ENCODE measurements at places on chromosomes 6 and 20. TPM values are rescaled to one million over a fixed set of nuclear protein-coding genes. Genes with fewer than 3 reads are reported as not detected.

Gene SMIM8
- total RNA-seq, result 16.4 TPM

Gene XKR7
- not detected for total RNA-seq

Gene GNAS-AS1
- total RNA-seq, result 1.9 TPM

- no peaks in the 10 kb centered on the region for H3K36me3 ChIP-seq
- no peak overlapping the region for H3K27ac ChIP-seq
- no peak for DNase-seq
- H3K27me3 ChIP-seq, result no peaks in the 10 kb centered on the region
Observed at GRCh38 chr6:15747354-15747883, 84.6 kb upstream of the DTNBP1 start.

DNA sequence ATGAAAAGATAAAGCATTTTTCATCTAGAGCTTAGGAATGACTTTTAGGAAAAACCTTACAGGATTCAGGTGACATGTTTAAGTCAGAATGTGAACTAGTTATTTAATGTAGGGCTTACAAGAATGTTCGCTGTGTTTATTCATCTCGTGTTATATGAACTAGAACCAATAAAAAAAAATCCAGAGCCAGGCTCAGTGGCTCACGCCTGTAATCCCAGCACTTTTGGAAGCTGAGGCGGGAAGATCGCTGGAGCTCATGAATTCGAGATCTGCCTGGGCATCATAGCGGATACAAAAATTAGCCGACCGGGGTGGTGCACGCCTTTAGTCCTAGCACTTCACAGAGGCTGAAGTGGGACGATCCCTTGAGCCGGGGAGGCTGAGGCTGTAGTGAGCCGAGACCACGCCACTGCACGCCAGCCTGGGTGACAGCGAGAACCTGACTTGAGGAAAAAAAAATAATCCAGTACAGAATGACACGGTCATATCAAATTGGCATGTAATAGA, 46.3 kb downstream of the OR2B2 start:
- peaks cover 12% of the 10 kb centered on the region for H3K4me1 ChIP-seq
- H3K36me3 ChIP-seq, result no peaks in the 10 kb centered on the region
- H3K4me3 ChIP-seq, result no peak overlapping the region
- no peak overlapping the region for H3K27ac ChIP-seq

DNA sequence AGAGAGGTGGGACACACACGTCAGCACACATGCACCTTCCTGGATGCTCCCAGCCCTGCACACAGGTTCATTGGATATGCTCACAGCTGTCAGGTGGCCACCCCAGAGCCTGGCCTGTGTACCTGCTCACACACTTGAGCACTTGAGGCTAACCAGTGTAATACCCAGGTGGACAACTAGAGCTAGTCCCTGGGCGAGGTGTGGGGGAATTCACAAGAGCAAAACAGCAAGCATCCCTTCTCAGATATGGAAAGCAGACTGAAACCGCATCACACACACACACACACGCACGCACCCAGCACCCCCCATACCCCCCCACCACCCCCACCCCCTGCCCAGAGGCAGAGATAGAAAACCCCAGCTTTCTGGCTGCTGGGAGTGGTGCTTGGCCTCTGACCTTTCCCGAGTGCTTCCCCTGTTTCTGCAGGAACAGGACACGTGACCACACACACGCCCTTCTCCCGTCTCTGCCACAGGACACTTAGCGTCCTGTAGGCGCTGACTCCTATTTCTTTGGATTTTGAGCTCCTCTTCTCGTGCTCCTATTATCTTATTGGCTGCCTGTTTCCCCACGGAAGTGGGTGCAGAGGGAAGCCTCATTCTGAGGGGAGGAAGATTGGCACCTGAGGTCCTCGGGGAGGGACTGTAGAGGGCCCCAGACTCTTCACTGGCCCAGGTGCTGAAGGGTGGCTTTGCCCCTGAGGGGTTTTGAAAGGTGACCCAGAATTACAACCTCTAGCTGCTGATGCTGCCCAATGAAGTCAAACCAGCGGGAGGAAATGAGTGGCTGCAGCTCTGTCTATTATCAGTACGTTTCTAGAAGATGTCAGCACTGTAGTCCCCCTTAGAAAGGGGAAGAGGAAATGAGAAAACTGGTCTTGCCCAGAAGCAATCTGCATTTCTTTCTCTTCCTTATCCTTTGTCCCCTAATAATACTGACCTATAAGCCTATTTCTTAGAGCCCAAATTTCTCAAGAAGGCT, 65.8 kb downstream of the SYTL3 start:
- H3K36me3 ChIP-seq, result no peaks in the 10 kb centered on the region
- peak; percentile 63 for DNase-seq
- H3K27me3 ChIP-seq, result no peaks in the 10 kb centered on the region
- no peak overlapping the region for H3K4me3 ChIP-seq

- no peak for DNase-seq
- H3K27me3 ChIP-seq, result no peaks in the 10 kb centered on the region
- peaks cover 4% of the 10 kb centered on the region for H3K4me1 ChIP-seq
- no peaks in the 10 kb centered on the region for H3K36me3 ChIP-seq
Observed at GRCh38 chr6:88561034-88561953, 395.1 kb upstream of the CNR1 start.

- no peaks in the 10 kb centered on the region for H3K4me1 ChIP-seq
- no peak overlapping the region for H3K4me3 ChIP-seq
- no peaks in the 10 kb centered on the region for H3K36me3 ChIP-seq
- no peaks in the 10 kb centered on the region for H3K27me3 ChIP-seq
- no peak for DNase-seq
Observed at GRCh38 chr20:55656231-55656775, 349.0 kb downstream of the CBLN4 start.

- H3K36me3 ChIP-seq, result no peaks in the 10 kb centered on the region
- H3K27me3 ChIP-seq, result no peaks in the 10 kb centered on the region
- H3K4me3 ChIP-seq, result no peak overlapping the region
- H3K4me1 ChIP-seq, result peaks cover 4% of the 10 kb centered on the region
Observed at GRCh38 chr20:57173041-57173440, 93.4 kb downstream of the BMP7 start.

DNA sequence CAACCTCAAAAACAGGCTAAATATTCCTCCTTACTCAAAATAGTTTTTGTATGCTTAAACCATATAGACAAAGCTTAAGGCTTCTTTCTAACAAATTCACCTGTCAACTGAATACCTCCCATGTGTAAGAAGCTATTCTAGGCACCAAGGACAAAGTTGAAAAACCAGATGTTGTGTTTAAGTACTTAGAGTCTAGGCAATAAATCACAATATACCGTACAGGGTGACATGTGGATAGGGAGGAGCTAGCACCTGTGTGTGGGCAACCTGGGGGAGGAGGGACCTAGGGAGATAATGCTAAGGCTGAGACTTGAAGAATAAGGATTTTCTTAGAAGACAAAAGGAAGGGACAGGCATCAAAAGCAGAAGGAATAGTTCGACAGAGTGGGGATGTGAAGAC, 123.5 kb downstream of the LMBRD1 start:
- no peak overlapping the region for H3K27ac ChIP-seq
- no peaks in the 10 kb centered on the region for H3K4me1 ChIP-seq
- peaks cover 7% of the 10 kb centered on the region for H3K36me3 ChIP-seq
- DNase-seq, result no peak

GRCh38 chr20:33442136-33443005, 1.2 kb downstream of the SNTA1 start:
- H3K4me1 ChIP-seq, result peaks cover 55% of the 10 kb centered on the region
- H3K36me3 ChIP-seq, result no peaks in the 10 kb centered on the region
- peak overlapping the region; percentile 64 for H3K4me3 ChIP-seq
- no peaks in the 10 kb centered on the region for H3K27me3 ChIP-seq
- H3K27ac ChIP-seq, result peak overlapping the region; percentile 96
- peak; percentile 48 for DNase-seq

DNA sequence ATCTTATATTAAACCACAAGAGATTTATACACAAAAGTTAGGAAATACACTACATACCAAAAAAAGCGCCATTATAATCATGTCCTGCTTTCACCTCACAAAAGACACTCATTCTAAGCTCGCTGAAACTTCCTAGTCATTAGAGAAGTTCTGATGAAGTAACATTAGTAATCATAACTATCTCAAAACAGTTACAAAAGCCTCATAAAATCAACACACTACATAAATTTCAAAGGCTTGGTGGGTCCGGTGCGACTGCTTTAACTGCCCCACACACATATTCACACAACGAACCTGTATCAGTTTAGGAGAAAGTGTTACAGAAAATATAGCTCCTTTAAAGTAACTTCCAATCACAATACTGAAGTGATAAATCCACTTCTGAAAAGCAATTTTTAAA, 1.9 kb downstream of the PHIP start:
- no peaks in the 10 kb centered on the region for H3K36me3 ChIP-seq
- H3K27ac ChIP-seq, result peak overlapping the region; percentile 96
- H3K4me3 ChIP-seq, result peak overlapping the region; percentile 48
- DNase-seq, result no peak

DNA sequence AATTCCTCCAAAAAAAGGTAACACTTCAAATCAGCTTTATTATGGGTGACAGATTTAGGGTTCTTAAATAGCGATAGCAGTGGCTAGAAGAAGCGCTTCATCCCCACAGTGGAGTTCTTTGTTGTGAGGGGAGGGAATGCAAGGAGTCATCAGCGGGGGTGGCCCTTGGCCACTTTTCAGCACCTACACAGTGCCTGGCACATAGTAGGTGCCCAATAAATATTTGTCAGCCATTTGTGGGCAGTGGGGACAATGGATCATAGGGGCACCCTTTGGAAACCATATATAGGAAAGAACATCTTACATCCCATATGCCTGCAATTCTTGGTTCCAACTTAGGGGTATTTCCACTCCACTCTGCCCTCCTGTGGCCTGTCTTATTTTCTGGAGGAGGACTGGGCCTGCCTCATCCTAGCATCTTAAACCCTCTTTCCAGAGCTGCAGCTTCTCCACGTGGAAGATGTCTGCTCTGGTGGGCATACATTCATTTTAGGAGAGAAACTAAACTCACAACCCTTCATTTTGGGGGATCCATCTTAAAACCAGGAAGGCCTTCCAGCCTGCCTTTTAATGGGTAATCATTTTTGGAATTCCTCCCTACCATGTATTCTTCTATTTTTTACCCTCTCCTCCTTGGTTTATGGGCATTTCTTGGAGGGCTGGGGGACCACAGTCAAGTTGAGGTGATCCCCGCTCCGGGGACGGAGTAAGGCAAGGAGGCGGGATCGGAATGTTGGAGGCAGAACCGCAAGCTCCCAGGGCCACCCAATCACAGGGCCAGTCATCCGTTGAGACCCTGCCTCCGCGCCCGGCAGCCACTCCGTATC, 2.6 kb upstream of the GPSM3 start:
- H3K4me3 ChIP-seq, result no peak overlapping the region
- no peaks in the 10 kb centered on the region for H3K36me3 ChIP-seq
- peaks cover 40% of the 10 kb centered on the region for H3K4me1 ChIP-seq
- no peak for DNase-seq
- peak overlapping the region; percentile 97 for H3K27ac ChIP-seq
- H3K27me3 ChIP-seq, result no peaks in the 10 kb centered on the region
